A549 (cell line): ENCODE measurements at places on chromosomes 12 and 14. TPM values are rescaled to one million over a fixed set of nuclear protein-coding genes. Genes with fewer than 3 reads are reported as not detected.

FRS2 gene
- 13.3 to 14.9 TPM (median 14.1 TPM) in 3 replicates for polyA plus RNA-seq

RDH16 gene
- polyA plus RNA-seq: 0.06 to 0.09 TPM (median 0.08 TPM) in 3 replicates

GPR84 gene
- polyA plus RNA-seq: 0.04 TPM in 1 of 3 replicates, not detected in the others

GSG1 gene
- polyA plus RNA-seq: 0.06 to 0.26 TPM (median 0.16 TPM) in 3 replicates

AQP2 gene
- not detected in 3 replicates for polyA plus RNA-seq

GPRC5D gene
- not detected in 3 replicates for polyA plus RNA-seq

MYRFL gene
- polyA plus RNA-seq: 0.04 TPM in 1 of 3 replicates, not detected in the others

ASPG gene
- 0.13 TPM in 1 of 3 replicates, not detected in the others for polyA plus RNA-seq

KCNA5 gene
- polyA plus RNA-seq: not detected in 3 replicates

HOXC10 gene
- polyA plus RNA-seq: 2.1 to 4.3 TPM (median 3.2 TPM) in 3 replicates

DAO gene
- polyA plus RNA-seq: not detected in 3 replicates

- no peak for DNase-seq
These were observed 21.0 kb upstream of the CCND2 start for GRCh38 chr12:4252601-4253000.

GRCh38 chr14:65810322-65810721, 397.8 kb downstream of the FUT8 start:
- DNase-seq: no peak

- DNase-seq: peak; percentile 37
These were observed 56.4 kb upstream of the PIWIL1 start for GRCh38 chr12:130281153-130281799.

DNA sequence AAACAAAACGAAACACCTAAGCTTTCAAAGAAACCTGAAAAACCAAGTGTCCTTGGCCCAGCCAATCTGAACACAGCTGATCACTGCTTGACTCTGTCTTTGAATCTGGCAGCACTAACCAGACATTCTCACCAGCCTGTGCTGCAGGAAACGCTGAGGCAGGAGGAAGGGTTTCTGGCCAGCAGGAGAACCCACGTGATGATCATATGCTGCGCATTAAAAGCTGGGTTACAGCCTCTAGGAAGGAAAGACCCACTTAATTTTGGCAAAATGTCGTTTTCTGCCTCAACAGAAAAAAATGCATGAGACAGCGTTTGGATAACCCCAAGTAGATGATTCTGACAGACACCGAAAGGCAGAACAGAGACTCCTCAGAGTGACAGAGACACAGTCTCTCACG, 9.8 kb downstream of the APPL2 start:
- no peak for DNase-seq

GRCh38 chr14:105602799-105603793, 76.7 kb downstream of the TMEM121 start:
- DNase-seq: no peak

GRCh38 chr12:131089531-131090273, 136.0 kb downstream of the ADGRD1 start:
- DNase-seq: no peak

GRCh38 chr12:509500-509899, 49.8 kb downstream of the B4GALNT3 start:
- no peak for DNase-seq

DNA sequence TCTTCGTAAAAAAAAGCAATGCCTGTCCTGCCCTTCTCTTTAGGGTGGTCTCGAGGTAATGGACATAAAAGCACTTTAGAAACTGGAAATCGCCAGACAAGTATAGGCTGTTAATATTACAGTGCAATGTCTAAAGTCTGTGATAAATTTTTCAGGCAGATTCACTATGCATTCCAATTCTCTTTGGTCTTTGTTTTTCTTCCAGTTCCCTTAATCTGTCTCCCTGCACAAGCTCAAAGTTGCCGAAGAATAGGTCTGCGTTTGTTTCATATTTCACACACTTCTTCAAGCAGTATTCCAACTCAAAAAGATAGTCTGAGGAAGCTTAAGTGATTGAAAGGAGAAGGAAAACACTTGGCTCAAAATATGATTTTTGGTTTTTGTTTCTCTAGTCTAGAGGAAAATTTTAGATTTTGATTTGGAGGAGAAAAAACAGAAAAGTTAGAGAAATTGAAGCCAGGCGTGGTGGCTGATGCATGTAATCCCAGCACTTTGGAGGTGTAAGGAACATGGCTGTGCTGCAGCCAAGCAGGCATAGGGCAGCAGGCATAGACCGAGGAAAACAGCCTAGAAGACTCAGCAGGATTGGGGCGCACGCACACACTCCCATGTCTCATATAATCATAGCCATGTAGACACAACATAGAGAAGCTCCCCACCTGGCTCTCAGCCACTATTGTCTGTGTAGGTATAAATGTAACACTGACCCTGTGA, 96.2 kb upstream of the TMPO start:
- no peak for DNase-seq

DNA sequence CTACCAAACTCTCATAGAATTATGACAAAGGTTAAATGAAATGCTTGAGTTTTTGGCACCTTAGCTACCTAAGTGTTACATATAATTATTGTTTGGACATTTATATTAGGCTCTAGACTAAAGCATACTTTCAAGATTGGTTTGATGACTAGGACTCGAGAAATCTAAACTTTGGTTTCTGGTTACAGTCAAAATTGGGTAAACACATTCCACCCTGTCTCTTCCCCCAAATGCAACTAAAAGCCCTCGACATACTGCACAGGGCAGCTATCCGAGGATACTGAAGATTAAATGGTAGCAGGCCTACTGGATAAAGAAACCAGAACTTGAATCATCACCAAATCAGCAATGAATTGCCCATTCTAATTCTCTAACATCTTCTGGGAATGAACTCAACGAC, 369.1 kb downstream of the PRKD1 start:
- no peak for DNase-seq

GRCh38 chr12:117582135-117582784, 220.8 kb upstream of the NOS1 start:
- no peak for DNase-seq

DNA sequence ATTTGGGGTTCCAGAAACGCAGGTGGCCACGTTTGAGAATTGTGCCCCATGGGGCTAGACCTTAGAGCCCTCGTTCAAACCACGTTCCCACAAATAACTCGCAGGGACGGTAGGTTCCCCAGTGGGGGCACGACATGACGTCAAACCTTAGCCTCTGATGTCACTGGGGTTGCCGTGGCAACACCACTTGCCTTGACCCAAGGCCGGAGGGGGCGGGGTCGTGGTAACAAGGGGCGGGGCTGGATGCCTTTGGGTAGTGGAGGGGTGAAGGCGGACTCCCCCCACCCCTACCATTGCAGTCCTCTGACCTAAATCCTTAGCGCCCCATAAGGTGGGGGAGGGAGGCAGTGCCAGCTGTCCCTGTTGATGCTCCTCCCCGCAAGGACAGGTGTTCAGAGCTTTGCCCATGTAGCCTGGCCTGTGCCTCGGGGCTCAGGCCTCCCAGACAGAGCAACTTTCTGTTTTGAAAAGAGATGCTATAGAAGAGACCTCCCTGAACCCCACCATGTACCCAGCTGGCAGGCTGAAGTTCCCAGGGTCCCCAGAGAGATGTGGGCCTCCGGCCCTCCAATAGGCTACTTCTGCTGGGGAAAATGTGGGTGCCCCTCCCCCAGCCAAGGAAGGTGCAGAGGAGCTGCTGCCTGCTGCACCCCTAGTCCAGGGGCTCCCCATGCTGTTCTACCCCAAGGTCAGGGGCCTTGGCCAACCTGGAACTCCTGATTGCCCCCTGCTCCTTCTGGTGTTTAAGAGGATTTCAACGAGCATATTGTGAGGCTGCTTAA, 1.9 kb downstream of the FAM222A start:
- DNase-seq: no peak

- DNase-seq: no peak
These were observed 28.9 kb downstream of the RXYLT1 start for GRCh38 chr12:63808631-63809030.

GRCh38 chr12:53056296-53056695, 6.4 kb downstream of the TNS2 start:
- no peak for DNase-seq

- no peak for DNase-seq
These were observed 96.3 kb upstream of the CCND2 start for GRCh38 chr12:4177262-4177661.

- DNase-seq: peak; percentile 82
These were observed 19.8 kb downstream of the ZBTB42 start for GRCh38 chr14:104820669-104821228.

GRCh38 chr14:104799244-104800014, 1.5 kb upstream of the ZBTB42 start:
- no peak for DNase-seq

DNA sequence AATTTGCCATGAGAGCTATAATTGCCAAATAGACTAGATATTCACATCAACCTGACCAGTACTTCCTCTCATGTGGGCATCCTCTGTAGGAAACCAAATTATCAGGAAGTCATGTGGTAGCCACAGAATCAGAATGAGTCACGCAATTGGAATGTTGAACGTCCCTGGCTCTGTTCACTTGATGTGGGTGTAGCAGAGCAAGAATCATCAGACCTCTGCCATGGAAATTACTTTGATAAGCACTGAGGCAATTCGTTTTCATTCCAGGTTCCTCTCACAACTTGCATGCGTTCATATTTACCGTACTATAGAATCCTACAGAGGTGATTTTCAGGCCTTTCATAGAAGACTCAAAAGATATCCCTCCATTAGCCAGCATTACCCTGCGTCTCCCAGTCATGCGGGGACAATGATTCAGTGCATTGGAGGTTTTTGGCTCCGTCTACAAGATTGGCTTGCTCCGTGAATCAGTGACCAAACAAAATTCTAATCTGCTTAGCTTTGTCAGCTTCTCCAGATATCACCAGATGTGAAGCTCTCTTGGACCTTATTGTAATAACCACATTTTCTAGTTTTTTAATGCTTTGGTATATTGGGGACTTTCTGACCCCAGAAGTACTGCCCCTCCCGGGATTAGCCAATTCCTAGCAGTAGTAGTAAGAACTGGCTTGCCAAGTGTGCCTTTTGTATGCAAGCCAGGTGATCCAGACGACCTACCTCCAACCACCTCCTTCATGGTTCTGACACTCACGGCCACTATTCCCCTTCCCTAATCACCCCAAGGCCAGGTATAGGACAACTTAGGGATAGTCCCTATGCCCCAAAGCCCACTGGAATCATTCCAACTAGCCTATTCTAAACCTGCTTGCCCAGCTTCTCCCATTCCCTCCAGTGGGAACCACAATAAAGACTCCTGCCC, 133.4 kb downstream of the KICS2 start:
- peak; percentile 88 for DNase-seq

GRCh38 chr14:77284066-77284465, 13.1 kb upstream of the NGB start:
- DNase-seq: no peak

GRCh38 chr12:64791036-64791435, 31.8 kb upstream of the GNS start:
- no peak for DNase-seq

- DNase-seq: no peak
These were observed 118.4 kb upstream of the FZD10 start for GRCh38 chr12:130043685-130044406.

DNA sequence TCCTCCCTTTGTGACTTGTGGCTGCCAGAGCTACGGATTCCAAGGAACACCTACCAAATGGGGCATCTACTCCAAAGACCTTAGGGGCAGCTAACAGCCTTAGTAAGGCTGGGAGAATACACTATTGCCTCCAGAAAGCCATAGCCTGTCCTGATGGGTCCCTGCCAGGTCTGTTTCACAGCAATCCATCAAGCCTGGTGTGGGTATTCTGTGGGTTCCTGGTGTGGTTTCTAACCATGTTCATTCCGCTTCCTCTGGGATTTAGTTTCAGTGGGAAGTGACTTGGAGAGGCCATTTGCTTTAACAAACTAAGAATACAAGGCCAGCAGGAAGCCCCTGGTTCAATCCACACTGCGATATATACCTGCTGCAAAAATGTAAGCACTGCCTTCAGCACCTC, 220.5 kb downstream of the FOXN3 start:
- no peak for DNase-seq

DNA sequence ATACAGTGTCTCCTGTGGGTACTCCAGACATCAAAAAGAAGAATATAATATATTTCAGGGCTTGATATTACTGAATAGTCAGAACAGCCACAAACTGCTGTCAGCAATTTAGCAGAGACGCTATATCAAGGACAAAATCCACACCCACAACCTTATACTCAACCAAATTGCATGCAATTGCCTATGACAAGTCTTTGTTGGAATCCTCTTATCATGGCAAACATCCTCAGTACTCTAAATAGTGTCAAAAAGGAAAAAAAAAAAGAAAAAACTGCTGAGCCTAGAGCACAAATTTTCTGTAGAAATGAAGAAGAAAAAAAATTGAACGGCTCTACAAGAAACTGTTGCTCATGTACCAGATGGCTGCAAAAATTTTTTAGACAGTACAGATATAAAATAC, 485.7 kb downstream of the TMTC2 start:
- DNase-seq: no peak

DNA sequence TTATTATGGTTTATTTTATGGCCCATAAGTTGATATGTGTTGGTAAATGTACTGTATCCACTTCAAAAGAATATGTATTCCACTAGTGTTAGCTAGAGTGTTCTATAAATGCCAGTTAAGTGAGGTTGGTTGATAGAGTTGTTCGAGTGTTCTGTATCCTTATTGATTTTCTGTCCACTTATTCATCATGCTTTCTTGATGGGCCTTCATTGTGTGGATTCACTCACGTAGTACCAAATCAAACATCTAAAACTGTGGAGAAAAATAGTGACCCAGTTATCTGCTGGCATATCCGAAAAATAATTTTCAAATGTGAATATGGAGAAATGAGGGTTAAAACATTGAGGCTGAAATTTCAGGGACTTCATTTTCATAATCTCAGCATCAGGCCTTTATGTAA, 230.4 kb downstream of the TRHDE start:
- no peak for DNase-seq

- DNase-seq: no peak
These were observed 165.1 kb upstream of the AMIGO2 start for GRCh38 chr12:47244835-47245234.

GRCh38 chr12:87827638-87828264, 201.4 kb downstream of the C12orf50 start:
- peak; percentile 84 for DNase-seq

DNA sequence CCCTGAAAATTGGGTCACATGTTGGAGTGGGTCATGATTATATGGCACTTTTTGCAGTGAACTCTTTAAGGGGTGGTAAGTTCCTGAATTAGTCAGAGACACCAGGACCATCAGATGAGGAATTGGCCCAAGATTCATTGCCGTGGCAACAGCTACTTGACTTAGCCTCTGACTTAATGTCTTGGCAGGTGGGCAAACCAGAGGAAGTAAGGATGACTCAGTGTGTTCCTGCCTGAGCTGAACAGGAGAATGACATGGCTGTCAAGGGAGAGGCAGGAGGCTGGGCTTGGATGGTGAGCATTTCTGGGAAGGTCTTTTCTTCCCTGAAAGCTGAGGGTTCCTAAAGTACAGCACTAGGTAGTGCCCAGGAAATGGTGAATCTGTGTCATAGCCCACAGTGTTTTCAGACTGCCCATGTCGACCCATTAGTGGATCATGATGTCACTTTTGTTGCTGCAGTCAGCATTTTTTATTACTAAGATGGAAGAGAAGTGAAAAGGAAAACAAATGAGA, 170.1 kb upstream of the PWP1 start:
- peak; percentile 87 for DNase-seq

DNA sequence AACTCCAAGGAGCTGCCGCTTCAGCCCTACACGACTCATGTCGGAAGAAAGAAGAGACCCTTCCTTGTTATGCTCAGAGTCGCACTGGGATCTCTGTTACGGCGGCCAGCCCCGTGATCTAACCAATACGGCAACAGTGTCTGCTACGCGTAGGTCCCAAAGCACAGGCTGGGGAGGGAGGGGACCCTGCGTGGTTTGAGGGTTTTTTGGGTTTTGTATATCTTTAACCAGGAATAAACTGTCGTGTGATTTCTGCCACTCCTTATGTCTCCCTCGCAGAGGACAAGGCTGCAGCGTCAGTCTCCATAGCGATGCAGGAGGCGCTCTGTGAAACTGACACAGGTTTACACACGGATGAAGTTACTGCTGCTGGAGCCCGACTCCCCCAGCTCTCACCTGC, 60.0 kb upstream of the DIO3 start:
- DNase-seq: no peak
